ENCODE measurements at places on chromosomes 6 and 20.
A peak's percentile ranks its signal among the peaks of the same experiment; 100 is the strongest.

GRCh38 chr6:25601800-25602673, 50.0 kb upstream of the SCGN start:
- DNase-seq = no peak

- DNase-seq = no peak
Measured at GRCh38 chr6:2396846-2397630, 151.6 kb upstream of the GMDS start.

- no peak for DNase-seq
Measured at GRCh38 chr20:54345821-54346220, 129.6 kb upstream of the DOK5 start.

DNA sequence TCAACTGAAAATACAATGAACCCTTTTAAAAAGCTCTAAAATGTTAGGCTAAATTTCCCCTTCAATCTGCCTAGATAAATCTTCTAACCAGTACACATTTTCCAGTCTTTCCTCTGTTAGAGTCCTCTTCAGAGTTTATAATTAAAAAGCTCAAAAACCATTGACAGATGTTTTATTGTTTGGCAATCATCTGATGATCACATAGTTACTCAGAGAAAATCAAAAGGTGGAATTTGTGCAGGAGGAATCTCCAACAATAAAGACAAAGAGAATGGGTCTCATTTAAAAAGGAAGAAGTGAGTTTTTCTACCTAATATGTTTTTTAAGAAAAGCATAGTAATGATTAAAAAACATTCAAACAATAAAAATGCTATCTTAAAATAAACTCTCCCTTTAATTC, 3.1 kb downstream of the TRAPPC3L start:
- DNase-seq = no peak

DNA sequence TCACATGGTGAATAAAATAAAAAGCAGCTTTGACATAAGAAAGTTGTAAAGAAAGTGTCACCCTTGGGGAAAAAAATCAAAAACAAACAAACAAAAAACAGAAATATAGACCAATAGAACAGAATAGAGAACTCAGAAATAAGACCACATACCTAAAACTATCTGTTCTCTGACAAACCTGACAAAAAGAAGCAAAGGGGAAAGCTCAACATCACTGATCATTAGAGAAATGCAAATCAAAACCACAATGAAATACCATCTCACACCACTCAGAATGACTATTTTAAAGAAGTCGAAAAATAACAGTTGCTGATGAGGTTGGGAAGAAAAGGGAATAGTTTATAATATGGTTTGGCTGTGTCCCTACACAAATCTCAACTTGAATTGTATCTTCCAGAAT, 159.1 kb downstream of the TINAG start:
- DNase-seq = no peak

DNA sequence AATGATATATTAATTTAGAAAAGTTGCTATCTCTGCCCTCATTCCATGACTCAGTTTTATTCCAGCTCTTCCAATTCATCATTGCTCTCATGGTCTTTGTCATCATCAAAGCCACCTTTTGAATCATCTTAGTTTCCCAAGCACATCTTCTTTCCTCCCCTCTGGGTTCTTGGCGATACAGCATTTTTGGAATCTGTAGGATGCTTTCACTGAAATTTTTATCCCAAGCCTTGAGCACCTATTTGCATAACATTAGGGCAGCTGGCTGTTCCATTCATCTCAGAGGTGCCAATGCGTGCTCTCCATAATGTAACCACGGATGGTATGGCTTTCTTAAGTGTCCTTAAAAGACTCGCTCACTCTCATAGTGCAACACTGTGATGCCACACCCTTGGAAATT, 100.4 kb downstream of the SNX5 start:
- no peak for DNase-seq

DNA sequence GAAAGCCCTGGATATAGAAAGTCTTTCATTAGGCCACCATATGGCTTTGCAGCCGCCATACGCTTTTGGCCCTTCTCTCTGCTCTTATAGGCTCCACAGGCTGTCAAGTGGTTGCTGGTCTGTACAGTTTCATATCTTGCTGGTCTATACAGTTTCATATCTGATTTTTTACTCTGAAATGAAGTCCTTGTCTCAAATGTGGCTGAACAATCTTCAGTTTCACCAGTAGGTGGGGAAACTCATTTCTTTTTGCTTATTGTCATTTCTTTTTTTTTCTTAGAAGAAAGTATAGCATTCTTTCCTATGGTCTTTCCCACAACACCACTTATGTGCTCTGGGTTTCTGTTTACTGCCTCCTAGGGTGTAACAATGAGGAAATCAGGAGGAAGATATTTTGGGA, 771.4 kb upstream of the MMS22L start:
- no peak for DNase-seq

- DNase-seq = no peak
Measured at GRCh38 chr20:62475027-62475771, 596 bp downstream of the GATA5 start.

GRCh38 chr20:16363506-16364319, 209.5 kb downstream of the KIF16B start:
- no peak for DNase-seq

- DNase-seq = no peak
Measured at GRCh38 chr20:11112832-11113231, 439.0 kb upstream of the JAG1 start.

GRCh38 chr20:6806275-6806674, 38.8 kb downstream of the BMP2 start:
- no peak for DNase-seq

GRCh38 chr20:9281803-9282202, 212.9 kb downstream of the PLCB4 start:
- no peak for DNase-seq

DNA sequence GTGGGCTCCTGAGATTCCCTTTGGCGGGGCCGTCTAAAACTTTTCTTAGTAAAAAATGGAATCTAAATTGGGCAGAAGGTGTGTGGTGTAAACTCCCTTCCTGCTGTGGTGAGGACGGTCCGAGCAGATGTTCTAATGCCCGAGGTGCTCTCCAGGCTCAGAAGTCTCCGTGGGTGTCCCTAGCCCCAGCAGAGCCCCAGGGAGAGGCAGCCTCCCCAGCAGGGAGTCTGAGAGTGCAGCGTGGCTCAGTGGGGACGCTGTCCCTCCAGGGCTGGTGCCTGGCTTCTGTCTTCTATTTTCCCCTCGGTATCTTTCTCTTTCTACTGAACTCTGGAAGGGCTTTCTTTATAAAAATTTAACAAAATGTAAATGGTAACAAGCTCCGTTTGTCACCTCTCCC, 208.2 kb downstream of the SMOC2 start:
- no peak for DNase-seq

- DNase-seq = no peak
Measured at GRCh38 chr20:55283889-55284288, 721.4 kb downstream of the CBLN4 start.

DNA sequence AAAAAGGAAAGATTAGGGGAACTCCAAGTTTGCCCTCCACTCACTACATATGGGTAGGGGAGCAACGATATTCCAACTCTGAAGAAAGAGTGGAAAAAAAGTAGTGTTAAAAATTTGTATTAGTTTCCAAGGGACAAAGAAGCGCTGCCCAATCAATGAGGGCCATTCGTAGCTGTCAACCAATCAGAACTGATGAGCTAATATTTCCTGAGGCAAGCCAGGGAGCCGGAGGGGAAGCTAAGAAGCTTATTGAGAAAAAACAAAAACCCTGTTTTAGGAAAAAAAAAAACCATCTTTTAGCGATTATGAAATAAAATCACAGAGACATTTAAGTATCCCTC, 59.5 kb downstream of the TRIM38 start:
- no peak for DNase-seq

DNA sequence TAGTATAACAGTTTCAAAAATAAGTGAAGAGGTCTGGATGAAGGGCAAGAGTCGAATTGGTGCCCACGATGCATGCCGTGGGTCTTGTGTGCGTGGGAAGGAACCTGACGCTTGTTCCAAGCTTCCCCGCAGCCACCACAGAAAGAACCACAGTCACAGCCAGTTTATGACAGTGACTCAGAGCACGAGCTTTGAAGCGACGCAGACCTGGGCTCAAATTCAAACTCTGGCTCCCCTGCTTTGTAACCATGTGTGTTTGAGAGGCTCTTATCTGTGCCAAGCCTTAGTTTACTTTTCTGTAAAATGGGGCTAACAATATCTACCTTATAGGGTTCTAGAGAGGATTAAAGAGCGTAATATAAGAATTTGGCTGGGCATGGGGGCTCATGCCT, 65.5 kb downstream of the SYNJ2 start:
- peak; percentile 51 for DNase-seq

DNA sequence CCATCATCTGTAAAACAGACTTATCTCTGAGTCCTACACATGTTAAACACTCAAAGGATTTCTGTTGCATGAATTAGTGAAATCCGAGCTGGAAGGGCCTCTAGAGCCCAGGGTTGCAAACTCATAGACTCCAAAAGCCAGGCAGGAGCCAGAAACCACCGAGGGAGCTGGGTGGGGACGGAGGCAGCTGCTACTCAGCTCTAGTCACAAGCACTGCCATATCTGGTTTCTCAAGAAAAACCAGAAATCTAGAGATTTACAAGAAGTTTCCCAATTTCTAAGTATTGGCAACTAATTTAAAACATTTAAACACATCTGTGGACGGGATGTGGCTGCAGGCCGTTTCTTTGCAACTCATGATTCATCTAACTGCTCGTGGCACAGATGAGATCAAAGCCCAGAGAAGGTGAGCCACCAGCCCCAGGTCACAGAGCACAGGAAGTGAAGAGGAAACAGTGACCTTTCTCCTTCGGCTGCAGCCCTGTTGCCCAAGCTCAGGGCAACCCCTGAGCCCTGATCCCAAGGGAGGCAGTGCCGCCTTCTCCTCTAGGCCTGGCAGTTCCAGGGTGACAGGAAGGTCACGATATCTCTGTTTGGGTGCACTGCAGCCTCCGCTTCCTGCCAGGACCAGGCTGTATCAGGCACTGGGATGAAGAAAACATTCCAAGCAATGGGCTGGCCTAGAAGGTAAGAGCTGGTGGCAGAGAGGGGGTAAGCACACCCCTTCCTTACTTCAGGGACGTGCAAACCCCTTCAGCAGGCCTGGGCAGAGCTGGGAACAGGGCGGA, 26.4 kb upstream of the PTGIS start:
- DNase-seq = peak; percentile 43

GRCh38 chr6:132910759-132911158, 96.4 kb downstream of the RPS12 start:
- no peak for DNase-seq

GRCh38 chr20:53287357-53288042, 306.1 kb downstream of the ZNF217 start:
- DNase-seq = no peak

DNA sequence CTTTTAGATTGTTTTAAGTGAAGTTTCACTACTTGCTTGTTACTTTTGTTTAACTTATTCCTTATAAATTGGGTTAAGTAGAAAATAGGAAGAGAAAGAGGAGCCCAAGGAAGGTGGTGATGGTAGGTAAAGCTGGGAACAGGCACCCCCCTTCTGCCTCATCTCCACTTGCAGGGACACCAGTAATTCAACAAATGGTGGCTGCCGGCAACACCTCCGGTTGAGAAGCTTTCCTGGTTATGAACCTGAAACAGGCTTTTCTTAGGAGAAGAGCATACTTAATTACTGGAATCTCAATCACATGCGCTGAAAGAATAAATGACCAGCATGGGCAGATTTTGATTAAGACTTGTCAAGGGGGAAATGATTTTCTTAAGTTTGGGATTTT, 158.9 kb upstream of the ZNF217 start:
- no peak for DNase-seq

GRCh38 chr6:72940265-72940664, 285.0 kb downstream of the KHDC1L start:
- DNase-seq = no peak

- no peak for DNase-seq
Measured at GRCh38 chr20:62888406-62888805, 26.8 kb upstream of the TCFL5 start.

DNA sequence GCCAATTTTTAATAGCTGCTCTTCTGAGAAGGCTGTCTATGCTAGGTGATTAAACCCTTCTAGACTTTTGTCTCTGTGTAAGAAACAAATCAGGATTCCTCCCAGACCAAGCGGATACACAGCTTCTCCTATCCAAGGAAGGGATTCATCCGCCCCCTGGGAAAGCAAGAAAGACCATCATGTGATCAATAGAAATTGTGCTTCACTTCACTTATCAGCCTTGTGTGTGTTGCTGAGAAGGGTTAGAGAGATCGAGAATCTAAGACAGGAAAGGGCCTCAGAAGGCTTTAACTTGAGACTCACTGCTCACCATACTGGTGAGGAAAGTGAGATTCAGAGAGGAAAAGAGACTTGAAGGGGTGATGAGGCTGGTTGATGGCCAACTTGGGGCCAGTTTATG, 1.5 kb downstream of the ABCC10 start:
- no peak for DNase-seq

GRCh38 chr6:3419624-3420272, 37.1 kb downstream of the SLC22A23 start:
- DNase-seq = no peak

GRCh38 chr6:4906293-4907276, 97.3 kb downstream of the RPP40 start:
- DNase-seq = no peak

GRCh38 chr20:43472671-43473380, 15.1 kb downstream of the SRSF6 start:
- no peak for DNase-seq

- no peak for DNase-seq
Measured at GRCh38 chr20:20366876-20367574, 879 bp upstream of the INSM1 start.

DNA sequence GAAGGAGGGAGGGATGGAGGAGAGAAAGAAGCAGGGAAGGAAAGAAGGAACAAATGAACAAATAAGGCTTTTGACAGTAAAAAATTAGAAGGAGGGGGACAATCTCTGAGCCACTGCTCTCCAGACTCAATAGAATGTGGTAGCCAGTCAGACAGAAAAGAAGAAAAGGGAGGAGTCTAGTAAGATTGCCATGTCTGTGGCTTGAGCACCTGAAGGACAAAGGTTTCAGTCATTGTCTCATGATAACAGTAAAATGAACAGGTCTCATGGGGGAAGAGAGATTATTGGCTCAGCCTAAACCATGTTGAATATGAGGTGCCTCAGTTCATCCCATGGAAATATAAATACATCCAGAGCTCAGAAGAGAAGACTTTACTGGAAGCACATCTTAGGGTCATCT, 14.0 kb upstream of the LOC128125822 start:
- DNase-seq = no peak

DNA sequence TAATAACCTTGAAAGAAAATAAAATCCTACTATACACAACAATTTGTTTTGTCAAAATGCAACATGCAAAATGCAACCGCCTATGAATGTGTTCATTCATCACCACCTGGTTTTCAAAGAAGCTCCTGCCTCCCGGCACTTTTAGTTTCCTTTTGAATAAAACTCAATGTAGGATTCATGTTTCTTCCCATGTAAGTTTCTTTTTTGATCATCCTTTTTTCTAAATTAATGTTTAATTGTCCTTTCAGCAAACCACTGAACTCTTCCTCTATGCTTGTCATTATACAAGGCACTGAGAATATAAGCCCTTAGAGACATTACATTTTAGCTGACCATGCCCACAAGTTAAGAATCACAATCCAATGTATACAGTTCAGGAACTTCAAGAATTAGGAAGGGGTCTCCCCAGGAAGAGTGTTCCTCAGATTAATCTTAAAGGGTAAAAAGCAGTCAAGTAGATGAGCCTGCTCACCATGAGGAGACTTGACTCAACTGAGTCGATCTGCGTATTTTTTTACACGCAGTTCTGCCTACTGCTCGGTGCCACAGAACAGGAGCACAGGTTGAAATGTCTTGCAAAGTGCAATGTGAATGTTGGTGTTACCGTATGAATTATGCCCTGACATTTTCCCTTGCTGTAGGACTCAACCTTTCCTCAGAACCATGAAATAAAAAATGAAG, 7.2 kb upstream of the THEMIS start:
- no peak for DNase-seq
